ENCODE measurements at places on chromosomes 2 and 18. TPM values are rescaled to one million over a fixed set of nuclear protein-coding genes. Genes with fewer than 3 reads are reported as not detected.

The HOXD11 gene
- total RNA-seq: 0.24 TPM

The STON1 gene
- total RNA-seq: 3.0 TPM

DNA sequence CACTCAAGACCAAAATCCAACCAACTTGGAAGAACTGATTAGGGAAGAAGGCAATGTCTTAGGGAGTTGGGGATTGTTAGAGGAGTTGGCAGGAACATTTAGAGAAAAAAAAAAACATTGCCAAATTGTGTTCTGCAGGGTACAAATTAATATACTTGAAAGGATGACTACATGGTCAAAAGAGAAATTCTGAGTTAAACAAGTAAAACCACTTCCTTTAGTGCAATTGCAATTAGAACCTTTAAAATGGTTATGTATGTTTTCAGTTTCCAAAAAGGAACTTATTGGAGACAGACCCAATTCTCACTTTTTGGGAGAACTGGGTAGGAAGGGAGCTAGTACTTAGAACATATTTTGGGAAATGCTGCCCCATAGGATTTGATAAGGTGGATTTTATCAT, 137.9 kb downstream of the GPD2 start:
- H3K4me1 ChIP-seq: no peaks in the 10 kb centered on the region
- no peak overlapping the region for H3K27ac ChIP-seq
- H3K36me3 ChIP-seq: peaks cover 37% of the 10 kb centered on the region
- no peak overlapping the region for H3K4me3 ChIP-seq
- DNase-seq: no peak

GRCh38 chr2:75076088-75076487, 117.6 kb downstream of the POLE4 start:
- no peaks in the 10 kb centered on the region for H3K27me3 ChIP-seq
- H3K27ac ChIP-seq: no peak overlapping the region
- H3K4me3 ChIP-seq: no peak overlapping the region
- peaks cover 6% of the 10 kb centered on the region for H3K4me1 ChIP-seq
- no peak for DNase-seq
- no peaks in the 10 kb centered on the region for H3K36me3 ChIP-seq

DNA sequence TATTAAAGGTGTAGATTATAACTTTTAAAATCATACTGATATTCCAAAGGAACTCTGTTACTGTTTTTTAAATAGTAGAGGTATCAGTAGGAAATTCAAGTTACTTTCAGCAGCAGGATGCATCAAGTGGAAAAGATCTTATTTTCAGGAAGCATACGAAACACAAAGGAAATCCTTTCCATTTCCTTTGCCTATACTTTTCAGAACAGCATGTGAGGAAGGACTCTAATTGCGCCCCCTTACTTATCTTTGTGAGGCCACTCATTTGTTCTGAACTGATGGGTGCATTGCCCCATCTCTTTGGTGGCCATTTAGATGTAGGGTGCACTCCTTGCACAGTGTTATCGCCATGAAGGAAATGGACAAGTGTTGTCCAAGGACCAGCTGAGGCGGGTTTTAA, 145.3 kb downstream of the BABAM2 start:
- H3K27me3 ChIP-seq: no peaks in the 10 kb centered on the region
- no peak overlapping the region for H3K4me3 ChIP-seq
- H3K36me3 ChIP-seq: no peaks in the 10 kb centered on the region
- H3K4me1 ChIP-seq: peaks cover 34% of the 10 kb centered on the region
- H3K27ac ChIP-seq: peak overlapping the region; percentile 16

The RAD51AP2 gene
- not detected for total RNA-seq

The COL3A1 gene
- 16.2 TPM for total RNA-seq

The DUSP2 gene
- 4.0 TPM for total RNA-seq

All from gastrocnemius medialis (tissue), 4 donors.